Stimulated activated CD4-positive, alpha-beta T cell treated with anti-CD3 and anti-CD28 coated beads, Interleukin-4, amount 100 ng/mL, for 4 hours (primary cell): ENCODE measurements at places on chromosomes 4 and X.

- DNase-seq, result no peak
Observed at GRCh38 chr4:1220566-1220965, 28.4 kb downstream of the CTBP1 start.

DNA sequence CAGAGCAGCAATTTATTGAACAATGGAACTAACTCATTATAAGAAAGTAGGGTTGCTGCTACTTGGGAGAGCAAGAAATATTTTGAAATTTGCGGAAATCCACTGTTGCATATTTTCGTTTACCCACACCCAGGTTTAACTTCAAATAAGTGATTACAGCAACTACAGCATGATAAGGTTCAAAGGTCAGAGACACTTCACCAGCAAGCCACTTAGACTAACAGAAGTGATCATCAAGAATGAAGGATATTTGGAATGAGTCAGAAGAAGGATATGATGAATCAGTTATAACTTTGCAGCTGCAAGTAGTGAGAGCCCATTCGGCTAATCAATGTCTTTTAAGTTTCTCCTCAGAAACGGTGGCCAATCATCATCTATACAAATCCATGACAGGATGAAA is 199.3 kb downstream of the TMA16 start:
- no peak for DNase-seq

DNA sequence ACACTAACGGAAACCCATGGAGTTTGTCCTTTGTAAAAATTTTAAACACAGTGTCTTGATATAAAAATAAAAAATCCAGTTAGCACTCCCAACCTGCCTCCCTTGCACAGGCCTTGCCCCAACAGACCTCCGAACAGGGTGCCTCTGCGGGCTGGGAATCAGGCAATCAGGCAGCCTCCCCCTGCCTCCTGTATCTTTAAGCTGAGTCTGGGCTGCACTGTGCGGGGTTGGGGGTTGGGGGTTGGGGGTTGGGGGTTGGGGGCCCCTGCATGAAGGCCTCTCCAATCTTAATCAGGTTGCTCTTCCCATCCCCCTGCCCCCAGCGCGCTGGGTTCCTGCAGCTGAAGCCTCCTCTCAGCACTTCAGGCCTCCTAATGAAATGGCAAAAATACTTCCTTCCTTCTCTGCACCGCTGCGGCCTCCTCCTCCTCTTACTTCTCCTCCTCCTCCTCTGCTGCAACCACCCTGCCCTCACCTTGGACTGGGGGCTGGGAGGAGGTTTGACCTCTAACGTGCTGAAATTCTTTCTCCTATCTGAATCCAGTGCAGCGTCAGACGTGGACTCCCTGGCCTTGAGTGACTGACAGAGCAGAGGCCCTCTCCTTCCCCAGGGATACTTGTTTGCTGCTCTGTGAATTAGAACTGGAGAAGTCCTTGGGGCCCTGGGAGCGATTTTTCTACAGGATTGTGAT is 26.6 kb downstream of the NLGN3 start:
- DNase-seq, result no peak

- DNase-seq, result no peak
Observed at GRCh38 chr4:182884040-182884439, 33.1 kb downstream of the DCTD start.

DNA sequence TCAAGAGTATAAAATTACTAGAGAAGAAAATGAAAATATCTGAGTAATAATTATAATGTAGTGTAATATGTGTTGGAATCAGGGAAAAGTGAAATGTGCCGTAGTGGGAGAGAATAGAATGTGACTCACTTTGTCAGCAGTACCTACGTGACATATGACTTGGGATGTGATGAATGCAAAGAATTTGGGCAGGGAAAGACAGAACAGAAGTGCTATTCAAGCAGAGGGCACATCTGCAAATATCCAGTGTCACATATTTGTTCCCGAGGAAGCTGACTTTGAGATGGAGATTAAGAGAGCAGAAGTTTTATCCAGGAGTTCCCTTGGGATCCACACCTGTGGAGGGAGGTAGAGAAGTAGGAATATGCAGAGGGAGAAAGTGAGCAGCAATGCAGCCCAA is 69.3 kb upstream of the HS3ST1 start:
- no peak for DNase-seq

- no peak for DNase-seq
Observed at GRCh38 chr4:80189956-80190677, 7.2 kb upstream of the PRDM8 start.

GRCh38 chr4:171880136-171880535 is 66.9 kb downstream of the GALNTL6 start:
- DNase-seq, result no peak

DNA sequence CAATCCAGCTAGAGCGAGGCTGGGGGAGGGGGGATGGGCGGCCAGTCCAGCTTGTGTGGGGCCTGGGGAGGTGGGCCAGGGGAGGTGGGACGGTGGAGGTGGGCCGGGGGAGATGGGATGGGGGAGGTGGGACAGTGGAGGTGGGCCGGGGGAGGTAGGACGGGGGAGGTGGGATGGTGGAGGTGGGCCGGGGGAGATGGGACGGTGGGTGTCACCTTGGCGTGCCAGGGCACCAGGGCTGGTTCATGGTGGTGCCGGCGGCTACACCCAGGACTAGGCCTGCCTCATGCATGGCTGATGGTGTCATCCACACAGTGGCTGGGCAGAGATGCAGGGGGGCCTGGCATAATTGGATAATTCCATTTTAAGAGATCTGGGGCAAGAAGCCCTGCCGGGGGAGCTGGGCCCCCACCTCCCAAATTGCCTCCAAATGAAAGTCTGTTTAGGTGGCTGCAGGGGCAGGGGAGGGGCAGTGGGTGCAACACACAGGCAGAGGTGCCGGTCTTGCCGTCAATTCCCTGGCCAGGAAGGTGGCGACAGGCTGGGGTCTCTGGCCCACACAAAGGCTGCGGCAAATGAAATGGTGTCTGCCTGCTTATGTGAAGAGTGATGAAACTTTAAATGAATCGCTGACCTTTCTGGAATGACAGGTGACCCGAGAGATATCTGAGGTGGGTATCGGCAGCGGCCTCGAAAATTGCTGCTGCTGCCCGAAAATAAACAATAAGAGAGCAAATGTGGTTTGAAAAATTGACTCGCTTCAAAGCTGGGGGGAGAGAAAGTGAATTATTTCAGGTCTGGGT is 82.1 kb downstream of the FAM53A start:
- DNase-seq, result no peak

- peak; percentile 28 for DNase-seq
Observed at GRCh38 chrX:119004920-119005524, 30.6 kb downstream of the LONRF3 start.

DNA sequence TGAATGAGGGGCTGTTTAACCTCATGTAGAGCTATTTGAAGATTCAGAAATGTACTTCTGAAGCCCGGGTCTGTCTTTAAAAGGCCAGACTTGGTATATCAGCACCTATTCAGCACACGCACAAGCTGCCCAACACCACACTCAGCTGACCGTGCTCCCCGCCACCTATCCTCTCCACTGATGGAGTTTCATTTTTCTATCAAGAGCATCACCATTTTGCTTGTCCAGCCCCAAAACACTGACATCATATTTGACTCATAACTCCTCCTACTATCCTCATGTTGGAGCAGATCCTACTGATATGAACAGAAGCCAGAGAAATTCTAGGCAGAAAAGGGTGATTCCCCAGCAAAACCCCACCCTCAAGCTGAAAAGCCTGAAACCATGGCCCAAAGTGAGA is 100.3 kb downstream of the SORBS2 start:
- DNase-seq, result no peak

GRCh38 chrX:12970691-12971202 is 4.2 kb upstream of the TMSB4X start:
- DNase-seq, result peak; percentile 53

DNA sequence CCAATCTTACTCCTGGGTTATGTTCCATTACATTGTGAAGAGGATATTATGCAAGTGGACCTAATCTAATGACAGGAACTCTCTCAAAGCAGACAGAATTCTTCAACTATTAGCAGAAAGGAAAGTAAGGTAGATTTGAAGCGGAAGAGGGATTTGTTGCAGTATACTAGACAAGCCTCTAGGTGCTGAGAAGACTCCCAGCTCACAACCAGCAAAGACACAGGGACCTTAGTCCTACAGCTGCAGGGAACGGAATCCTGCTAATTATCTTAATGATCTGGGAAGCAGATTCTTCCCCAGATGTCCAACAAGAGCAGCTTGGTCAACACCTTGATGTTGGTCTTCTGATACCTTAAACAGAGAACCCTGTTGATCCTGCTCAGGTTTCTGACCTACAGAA is 73.6 kb downstream of the STK32B start:
- DNase-seq, result no peak

GRCh38 chr4:168849030-168849675 is 160.9 kb downstream of the CBR4 start:
- no peak for DNase-seq

DNA sequence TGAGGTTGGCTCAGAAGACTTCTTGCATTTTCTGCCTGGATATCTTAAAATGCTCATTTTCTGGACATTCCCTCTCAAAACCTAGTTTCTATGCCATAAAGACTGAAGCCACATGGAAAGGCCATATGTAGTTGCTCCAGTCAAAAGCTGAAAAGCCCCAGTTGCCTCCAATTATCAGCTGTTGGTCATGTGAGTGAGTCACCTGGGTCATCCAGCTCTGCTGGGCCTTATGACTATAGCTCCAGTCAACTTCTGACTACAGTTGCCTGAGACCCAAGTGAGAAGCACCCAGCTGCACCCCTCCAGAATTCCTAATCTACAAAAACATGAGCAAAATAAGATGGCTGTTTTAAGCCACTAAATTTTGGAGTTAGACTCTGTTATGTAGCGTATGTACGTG is 41.9 kb downstream of the HELQ start:
- DNase-seq, result no peak

- no peak for DNase-seq
Observed at GRCh38 chr4:74447636-74448233, 2.8 kb downstream of the AREG start.
